ENCODE measurements at places on chromosomes 2 and 18. TPM values are rescaled to one million over a fixed set of nuclear protein-coding genes. Genes with fewer than 3 reads are reported as not detected.

DNA sequence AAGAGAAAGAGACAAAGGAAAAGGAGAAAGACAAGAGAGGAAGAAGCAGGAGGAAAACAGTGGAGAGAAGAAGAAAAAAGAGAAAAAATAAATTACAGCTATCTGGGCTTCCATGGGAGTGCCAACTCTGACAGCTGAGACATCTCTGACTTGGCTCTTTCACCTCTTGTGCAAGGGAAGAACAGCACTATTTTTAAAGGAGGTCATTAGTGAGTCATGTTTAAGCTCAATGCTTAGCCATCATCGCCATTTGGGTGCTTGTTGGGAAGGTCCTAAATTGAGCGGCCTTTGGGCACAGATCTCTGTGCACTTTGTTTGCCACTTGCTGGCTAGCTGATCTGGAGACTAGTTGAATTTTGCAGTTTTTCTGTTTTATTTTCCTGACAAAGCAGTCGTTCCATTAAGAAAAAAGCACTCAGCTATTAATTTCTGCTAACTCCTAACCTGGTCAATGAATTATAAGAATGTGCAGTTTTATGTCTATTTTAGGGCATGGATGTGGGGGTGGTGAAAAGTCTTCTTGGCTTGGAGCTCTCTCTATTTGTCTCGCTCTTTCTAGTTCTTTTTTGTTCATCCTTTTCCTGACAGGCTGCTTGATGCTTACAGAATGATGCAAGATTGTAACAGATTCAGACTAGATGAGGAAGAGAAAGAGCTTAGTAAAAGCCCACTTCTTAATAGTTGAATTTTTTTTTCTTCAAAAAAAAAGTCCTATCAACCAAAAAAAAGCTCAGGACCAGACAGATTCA, 231.5 kb downstream of the SLC8A1 start:
- DNase-seq = peak; percentile 27

The FHOD3 gene
- total RNA-seq = 347 TPM

- no peak for DNase-seq
Measured at GRCh38 chr2:6789559-6790138, 76.1 kb downstream of the CMPK2 start.

The UGT1A10 gene
- not detected for total RNA-seq

DNA sequence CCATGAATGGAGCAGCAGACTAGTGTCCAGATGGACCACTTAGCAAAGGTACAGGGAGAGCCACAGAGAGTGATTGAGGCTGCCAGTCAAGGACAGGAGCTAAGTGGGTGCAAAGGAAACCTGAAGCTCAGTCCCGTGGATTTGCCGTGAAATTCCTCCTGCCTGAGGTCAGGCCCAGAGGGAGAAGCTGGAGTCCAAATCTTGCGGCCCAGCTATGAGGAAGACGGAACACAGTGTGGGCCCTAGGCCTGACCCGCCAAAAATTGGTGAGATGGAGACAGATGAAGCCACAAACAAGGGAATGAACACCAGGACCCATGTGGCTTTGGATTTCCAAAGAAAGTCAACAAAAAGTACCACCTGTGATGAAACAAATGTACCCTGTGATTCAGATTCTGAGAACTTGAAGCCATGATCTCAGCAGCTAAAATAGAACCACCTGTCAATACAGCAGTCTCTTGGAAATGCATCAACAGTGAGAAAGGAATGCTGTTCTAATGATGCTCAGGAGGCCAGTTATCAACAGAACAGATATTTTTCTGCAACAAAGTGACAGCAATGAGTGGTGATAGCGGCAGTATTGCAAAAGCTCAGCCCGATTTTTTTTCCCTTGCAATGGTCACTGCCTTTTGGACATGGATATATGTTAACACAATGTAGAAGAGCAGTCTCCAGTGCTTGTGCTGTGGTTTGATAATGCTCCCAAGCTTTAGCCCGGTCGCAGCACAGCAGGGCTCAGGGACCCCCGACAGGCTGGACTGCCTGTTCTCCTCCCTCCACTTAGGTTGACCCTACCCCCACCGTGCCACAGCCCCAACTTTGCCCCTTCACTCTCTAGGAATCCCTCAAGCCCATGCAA, 10.7 kb downstream of the COL6A3 start:
- DNase-seq = peak; percentile 42

- DNase-seq = peak; percentile 37
Measured at GRCh38 chr2:19355931-19356544, 2.4 kb downstream of the OSR1 start.

The PASK gene
- total RNA-seq = 3.4 TPM

- no peak for DNase-seq
Measured at GRCh38 chr2:41597680-41598079, 450.1 kb upstream of the PKDCC start.

Measured in left ventricle myocardium superior (tissue), 1 donor.